ENCODE measurements at places on chromosomes 12 and 14. TPM values are rescaled to one million over a fixed set of nuclear protein-coding genes. Genes with fewer than 3 reads are reported as not detected.

ETFBKMT gene
- 3.8 TPM for total RNA-seq

POMT2 gene
- total RNA-seq: 26.8 TPM

ARHGEF25 gene
- total RNA-seq: 18.6 TPM

DPPA3 gene
- not detected for total RNA-seq

RNASE4 gene
- total RNA-seq: 21.0 TPM

WSB2 gene
- 67.3 TPM for total RNA-seq

- DNase-seq: no peak
Measured at GRCh38 chr12:40117818-40118217, 11.9 kb upstream of the SLC2A13 start.

- peak; percentile 65 for DNase-seq
Measured at GRCh38 chr14:105193916-105194782, 13.0 kb upstream of the NUDT14 start.

DNA sequence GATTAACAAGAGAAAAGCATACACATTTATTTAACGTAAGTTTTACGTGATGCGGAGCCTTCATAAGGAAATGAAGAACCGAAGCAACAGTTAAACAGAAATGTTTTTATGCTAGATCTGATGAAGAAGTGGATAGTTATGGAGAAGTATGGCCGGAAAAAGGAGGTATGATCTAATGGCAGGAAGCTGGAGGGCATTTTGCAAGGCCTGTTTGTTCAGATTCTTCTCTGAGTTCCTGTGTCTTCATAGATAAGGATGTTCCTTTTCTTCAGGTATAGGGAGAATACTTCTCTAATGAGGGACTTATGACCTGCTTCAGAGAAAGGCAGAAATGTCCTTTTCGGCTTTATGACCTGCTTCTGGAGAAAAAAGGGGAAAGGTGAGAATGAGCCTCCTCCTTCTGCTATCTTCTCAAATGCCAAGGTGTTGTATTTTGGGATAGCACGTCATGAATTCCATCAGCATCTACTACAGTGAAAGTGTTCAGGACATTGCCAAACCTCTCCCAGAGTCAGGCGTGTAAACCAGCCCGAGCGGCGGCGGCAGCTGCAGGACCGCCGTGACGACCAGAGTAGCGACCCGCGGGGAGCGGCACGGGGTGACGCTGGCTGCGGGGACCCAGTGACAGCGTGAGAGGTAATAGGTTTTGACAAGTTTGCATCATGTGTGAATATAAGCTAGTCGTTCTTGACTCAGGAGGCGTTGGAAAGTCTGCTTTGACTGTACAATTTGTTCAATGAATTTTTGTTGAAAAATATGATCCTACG is 33.7 kb upstream of the SGPP1 start:
- DNase-seq: peak; percentile 27

GRCh38 chr14:52299692-52300278 is 14.3 kb upstream of the PTGER2 start:
- peak; percentile 73 for DNase-seq

DNA sequence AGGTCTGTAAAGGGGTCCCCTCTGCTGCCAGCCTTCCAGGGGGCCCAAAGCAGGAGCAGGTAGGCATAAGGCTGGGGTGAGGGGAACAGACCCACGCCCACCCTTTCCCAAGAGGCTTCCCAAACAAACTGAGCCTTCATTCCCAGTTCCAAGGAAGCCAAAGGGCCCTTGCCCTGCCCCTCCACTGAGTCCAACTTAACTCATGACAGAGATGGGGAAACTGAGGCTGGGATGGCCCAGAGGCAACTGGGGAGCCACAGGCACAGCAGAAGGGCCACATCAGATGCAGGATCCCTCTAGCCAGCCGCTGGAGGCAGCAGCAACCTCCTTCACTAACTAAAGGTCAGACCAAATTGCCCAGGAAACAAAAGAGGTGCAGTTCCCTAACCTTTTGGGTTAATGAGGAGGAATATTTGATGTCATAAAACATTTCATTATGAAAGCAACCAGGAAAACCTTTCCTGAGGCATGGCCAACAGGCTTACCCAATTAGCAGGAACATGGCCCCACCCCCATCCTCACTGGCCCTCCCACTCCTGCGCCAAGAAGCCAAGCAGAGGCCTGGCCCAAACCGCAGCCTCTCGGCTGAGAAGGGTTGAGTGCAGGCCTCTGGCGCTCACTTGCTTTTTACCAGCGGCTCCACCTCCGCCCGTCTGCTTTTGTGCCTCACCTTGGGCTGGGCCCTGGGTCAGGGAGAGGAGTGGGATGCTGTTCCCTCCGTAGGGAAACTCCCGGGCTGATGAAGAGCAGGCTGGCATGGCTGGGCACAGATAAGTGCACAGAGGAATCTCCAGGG is 293.5 kb upstream of the RTL1 start:
- no peak for DNase-seq

- peak; percentile 32 for DNase-seq
Measured at GRCh38 chr12:64730588-64730969, 28.6 kb downstream of the GNS start.

DNA sequence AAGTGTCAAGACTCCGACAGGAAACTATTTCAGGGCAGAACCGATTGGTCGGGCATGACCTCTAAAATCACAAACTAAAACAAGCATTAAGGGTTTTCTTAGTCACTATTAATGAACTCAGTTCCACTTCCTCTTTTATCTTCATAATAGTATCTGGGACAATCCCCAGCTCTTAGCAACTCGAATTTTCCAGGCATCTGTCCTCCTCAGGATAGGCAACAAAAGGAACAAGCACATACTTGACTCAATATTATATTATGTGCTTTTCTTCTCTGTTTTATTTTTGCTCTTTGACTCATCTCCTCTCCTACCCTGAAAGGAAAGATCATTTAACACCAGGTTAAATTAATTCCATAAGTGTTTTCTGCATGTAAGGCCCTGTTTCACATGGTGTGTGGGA is 638.3 kb upstream of the TBX3 start:
- no peak for DNase-seq

- DNase-seq: no peak
Measured at GRCh38 chr12:67752226-67752732, 103.7 kb downstream of the DYRK2 start.
